Activated T-cell treated with anti-CD3 and anti-CD28 coated beads for 1 hour (primary cell): ENCODE measurements at places on chromosomes 1 and 21.
A peak's percentile ranks its signal among the peaks of the same experiment; 100 is the strongest.

GRCh38 chr21:20617130-20617529 is 381.1 kb upstream of the NCAM2 start:
- DNase-seq, result no peak

DNA sequence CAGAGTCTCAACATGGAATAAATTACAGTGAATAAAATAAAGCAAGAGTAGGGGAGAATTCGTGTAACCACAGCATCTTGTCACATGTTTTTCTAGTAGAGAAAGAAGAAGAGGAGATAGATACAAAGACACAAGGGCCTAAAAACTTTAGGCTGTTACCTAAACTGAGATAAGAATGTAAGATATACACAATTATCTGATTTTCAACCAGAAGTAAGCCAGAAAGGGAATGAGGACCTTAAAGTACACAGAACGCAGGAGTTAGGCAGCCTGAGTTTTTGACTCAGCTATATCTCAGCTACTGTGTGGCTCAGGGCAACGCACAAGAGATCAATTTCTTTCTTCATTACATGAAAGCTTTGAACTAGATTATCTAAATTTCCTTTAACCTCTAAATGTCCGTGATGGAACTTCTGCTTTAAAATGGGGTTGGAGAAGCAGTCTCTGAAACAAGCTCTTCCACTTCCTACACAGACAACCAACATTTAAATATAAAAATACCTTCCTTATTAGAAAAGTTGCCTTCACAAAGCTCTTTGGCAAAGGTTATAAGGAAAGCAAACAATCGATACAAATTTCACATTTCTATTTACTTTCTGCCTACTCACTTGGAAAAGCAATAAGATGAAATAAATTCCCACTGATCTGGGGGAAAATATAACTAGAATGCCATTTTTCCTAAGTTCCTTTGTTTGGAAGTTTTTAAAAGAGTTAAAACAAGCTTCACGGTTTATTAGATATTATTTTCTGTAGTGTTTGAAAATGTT is 5.2 kb upstream of the RGS13 start:
- DNase-seq, result no peak

GRCh38 chr1:110643879-110644472 is 30.8 kb downstream of the KCNA3 start:
- no peak for DNase-seq

- DNase-seq, result no peak
Observed at GRCh38 chr1:203612932-203613682, 13.5 kb upstream of the ATP2B4 start.

GRCh38 chr1:91578320-91579109 is 77.9 kb downstream of the CDC7 start:
- DNase-seq, result no peak

GRCh38 chr1:72780212-72780611 is 497.9 kb upstream of the NEGR1 start:
- no peak for DNase-seq

DNA sequence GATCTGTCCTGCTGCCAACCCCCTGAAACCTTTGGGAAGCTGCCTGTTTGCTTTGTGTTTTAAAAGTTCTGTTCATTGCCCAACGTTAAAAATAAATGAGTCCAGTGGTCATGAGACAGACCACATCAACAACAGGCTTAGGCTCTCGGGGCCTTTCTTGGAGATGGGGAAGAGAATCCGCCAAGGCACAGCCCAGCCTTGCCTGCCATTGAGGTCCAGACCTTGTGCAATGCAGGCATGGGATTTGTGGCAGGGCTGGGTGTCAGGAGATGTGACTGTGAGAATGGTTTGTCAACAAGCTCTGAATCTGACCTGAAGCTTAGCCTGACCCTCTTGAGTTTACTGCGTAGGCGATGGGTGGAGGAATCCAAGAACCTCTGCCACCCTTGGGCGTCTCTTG is 4.2 kb downstream of the SPSB1 start:
- DNase-seq, result no peak

DNA sequence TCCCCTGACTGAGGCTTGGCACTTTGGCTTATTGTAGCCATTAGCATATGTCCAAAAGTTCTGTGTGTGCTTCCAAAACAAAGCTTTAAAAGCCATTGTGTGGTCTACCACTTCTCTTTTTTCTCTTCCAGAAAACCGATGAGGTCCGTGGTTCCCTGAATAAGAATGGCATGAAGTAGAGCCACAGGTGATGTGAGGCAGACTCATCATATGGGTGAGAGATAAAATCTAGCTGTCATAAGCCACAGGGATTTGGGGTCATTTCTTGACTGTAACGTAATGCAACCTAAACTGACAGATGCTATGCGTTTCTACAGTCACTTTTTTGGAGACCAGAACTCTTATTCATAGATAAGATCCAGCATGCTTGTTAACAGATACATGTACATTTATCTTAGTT is 7.0 kb upstream of the GREM2 start:
- no peak for DNase-seq

- DNase-seq, result no peak
Observed at GRCh38 chr1:200351826-200352549, 57.8 kb downstream of the ZNF281 start.

- DNase-seq, result no peak
Observed at GRCh38 chr21:42991992-42992740, 17.8 kb downstream of the PKNOX1 start.

- no peak for DNase-seq
Observed at GRCh38 chr1:202810193-202810614, 550 bp upstream of the PCAT6 start.

DNA sequence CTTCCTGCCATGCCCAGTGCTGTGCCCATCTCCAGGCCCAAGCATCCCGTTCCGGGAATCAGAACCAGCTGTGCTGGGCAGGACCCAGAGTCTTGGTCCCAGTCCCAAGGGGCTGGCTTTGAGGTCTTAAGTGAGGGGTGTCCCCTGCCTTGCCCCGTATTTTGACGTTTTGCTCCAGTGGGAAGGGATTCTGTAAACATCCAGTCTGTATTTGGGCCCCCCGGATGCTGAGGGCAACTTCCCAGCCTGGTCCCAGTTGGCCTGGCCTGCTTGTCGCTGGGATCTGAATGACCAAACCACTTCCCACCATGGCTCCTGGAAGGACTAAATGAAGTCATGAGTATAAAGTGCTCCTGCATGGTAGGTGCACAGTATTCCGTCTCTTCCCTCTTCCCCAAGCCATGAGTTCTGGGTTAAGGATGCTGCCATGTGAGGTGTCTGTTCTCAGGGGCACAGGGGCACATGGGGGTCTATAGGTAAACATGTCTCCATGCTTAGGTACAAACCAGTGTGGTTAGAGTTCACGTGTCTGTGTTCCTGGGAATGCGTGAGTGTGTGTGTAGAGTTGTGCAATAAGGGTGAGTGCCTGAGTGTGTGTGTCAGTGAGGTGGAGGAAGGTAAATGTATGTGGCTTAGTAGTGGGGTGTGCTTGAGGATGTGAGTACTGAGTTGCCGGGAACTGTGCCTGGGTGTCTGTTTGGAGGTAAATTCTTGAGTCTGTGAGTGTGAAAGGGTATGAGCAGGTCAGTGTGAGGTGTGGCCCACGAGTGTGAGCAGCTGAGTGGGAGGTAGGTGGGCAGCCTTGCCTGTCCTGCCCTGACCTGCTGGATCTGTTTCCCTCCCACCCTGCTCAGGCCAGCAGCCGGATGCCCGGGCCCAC is 1.5 kb downstream of the B4GALT2 start:
- DNase-seq, result no peak

- DNase-seq, result peak; percentile 59
Observed at GRCh38 chr1:6127587-6128163, 52.4 kb downstream of the CHD5 start.

DNA sequence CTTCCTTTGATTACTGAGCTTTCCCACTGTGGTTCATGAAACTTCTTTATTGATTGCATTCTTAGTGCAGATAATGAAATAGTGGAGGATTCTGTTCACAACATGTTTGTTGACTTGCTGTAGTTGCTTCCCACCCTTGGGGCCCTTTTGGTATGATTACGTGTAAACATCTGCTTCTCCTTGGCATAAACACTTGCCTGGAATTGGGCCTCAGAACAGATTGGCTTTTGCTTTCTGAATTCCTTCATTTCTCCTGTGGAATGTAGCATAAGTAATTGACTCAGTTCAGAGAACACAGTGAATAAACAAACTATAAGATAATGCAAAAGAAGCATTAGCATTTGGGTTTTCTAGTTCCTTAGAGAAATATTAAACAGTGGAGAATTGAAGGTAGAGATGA is 59.5 kb upstream of the LAMC2 start:
- DNase-seq, result no peak

GRCh38 chr1:85609976-85610375 is 29.4 kb downstream of the CCN1 start:
- DNase-seq, result no peak

DNA sequence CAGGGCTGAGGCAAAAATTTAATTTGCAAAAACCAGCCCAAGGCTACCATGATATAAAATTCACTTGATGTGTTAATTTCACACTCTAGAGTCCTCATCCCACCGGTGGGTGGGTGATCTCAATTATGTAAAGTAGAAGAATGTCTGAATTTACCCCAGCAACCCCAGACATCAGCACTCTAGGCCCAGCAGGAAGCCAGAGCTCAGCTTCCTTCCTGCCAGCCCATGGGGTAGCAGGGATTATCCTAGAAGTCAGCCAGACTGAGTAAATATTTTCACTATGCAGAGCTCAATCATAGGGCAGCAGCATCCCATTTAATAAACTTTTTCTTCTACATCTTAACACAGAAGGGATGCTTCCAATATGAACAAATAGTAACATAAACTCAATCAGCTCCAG is 71.0 kb downstream of the SIPA1L2 start:
- no peak for DNase-seq

- no peak for DNase-seq
Observed at GRCh38 chr1:178946855-178947676, 76.2 kb upstream of the ANGPTL1 start.

DNA sequence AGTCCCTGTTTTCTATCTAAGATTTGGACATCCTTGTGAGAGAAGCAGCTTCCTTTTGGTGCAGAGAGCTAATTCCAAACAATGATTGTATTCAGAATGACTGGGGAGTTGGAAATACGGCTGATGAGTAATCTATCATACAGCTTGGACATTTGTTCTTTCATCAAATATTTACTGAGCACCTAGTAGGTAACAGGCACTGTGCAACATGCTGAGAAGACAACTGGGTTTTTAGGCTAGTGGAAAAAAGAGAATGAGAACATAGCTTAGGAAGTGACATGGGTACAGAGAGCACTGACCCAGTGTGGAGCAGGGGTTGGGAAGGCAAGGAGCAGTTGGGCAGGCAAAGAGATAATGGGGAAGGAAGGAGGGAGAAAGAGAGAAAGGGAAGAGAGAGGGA is 87.5 kb downstream of the TBX19 start:
- DNase-seq, result no peak

GRCh38 chr1:53593758-53594380 is 134.7 kb downstream of the DMRTB1 start:
- DNase-seq, result no peak

DNA sequence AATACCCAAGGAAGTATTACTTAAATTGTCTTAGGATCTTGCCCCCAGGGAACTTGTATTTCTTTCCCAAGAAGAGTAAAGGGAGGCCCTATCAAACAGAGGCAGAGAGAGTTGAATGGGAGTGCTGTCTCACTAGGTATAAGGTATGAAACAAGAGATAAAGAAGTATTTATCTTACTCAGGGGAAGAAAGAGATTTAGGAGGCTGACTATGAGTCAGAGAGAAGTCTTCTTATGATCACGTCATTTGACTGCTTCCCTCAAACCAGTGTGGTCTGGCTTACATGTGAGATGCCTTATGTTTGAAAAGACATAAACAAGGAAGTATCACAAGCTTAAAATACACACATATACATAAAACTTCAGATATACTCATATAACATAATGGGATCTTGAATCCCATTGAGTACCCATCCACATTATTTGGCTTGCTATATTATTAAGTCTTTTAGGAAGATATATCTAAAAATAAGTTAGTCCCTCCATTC is 29.6 kb downstream of the DUSP10 start:
- DNase-seq, result no peak

DNA sequence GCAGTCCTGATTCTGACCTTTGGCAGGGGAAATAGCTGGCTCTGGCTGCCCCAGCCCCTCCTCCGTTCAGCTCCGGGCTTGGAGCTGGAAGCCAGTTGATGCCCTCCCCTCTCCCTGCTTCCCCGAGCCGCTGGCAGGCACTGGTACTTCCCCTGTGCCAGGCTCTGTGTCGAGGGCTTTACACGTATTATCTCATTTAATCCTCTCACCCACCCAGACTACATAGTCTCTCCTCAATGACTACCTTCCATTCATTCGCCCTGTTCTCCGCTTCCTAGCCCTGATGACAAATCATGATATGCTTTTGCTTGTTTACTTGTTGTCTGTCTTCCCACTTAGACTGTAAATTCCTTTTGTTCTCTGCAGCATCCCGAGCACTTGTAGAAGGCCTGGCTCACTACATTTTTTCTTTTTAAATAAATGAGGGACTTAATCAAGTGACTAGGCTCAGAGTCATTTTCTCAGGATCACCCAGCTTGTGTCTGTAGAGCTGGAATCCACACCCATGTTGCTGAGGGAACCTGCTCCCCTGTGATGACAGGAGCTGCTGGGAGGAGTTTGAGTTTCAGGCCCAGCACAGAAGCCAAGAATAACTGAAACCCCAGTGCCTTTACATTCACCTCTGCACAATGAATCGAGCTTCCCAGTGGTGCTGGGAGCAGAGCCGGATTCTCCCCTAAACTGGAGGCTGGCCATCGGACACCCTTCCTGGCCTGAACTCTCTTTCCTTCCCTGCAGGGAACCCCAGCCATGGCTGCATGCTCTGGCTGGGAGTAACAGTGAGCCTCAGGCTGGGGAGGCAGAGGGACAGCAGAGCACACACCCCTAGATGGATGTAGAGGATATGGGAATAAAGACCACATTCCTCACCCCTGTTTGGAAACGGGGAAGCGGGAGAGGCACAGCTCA is 58.3 kb downstream of the UBIAD1 start:
- no peak for DNase-seq

- peak; percentile 66 for DNase-seq
Observed at GRCh38 chr1:1291548-1292441, 11.6 kb downstream of the SCNN1D start.

- no peak for DNase-seq
Observed at GRCh38 chr1:41983451-41983850, 64.7 kb upstream of the HIVEP3 start.

DNA sequence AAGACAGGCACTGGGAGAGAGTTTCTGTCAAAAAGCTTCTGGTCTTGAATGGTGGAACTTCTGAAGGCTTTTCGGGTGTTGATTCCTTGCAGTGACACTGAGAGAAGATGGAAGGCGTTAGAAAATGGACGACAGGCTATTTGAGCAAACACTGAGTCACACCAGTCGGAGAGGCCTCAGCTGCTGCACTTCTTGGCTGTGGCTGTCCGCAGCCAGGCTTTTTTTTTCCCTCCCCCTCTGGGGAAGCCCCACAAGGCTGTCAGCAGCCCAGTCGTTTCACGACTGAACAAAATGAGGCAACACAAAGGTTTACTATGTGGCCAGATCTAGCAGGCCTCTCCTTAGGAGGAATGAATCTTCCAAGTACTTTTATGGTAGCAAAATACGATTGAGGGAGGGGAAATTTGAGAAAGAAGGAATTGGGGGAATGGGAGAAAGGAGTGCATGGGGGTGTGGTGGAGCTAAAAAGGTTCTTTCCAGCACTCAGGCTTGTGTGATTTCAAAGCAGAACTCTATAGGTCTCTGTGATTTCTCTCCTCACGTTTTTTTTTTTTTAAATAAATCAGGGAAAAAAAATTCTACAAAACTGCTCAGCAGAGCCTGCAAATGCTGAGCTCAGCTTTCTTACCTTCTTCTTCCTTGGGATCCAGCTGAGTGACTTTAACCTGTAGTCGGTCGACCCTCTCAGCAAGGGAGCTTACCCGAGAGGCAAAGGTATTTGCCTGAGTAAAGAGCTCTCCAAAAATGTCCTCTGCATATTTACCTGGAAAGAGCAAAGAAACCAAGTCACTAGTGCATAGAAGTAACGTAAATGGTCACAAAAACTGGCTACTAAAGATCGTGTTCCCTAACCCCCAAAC is 26.1 kb downstream of the GPR3 start:
- no peak for DNase-seq

- DNase-seq, result no peak
Observed at GRCh38 chr1:14055442-14056223, 355.6 kb downstream of the PRDM2 start.
